Left renal pelvis (tissue), 4 donors: ENCODE measurements at places on chromosomes 5 and 9. TPM values are rescaled to one million over a fixed set of nuclear protein-coding genes. Genes with fewer than 3 reads are reported as not detected.

The PCDHA1 gene
- polyA plus RNA-seq, result not detected

GRCh38 chr5:111255169-111255568, 31.0 kb downstream of the CAMK4 start:
- DNase-seq, result no peak

The FBP2 gene
- not detected for polyA plus RNA-seq

DNA sequence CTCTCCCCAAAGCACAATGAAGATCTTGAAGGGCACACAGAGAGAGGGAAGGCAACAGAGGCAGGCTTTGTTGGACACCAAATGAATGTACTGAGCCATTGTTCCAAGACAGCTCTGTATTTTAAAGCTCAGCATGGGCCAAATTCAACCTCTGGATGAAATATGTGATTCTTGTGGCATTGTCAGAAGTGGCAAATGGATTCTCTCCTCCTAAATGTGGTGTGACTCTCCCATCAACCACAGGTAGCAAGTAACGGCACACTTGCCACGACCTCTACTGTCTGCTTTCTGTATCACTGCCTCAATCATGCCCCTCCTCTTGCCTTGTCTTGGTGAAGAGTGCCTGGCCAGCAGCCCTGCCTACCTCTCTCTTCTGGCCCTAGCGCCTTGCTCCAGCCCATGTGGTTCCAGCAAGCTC, 6.1 kb upstream of the MOB3B start:
- no peak for DNase-seq

DNA sequence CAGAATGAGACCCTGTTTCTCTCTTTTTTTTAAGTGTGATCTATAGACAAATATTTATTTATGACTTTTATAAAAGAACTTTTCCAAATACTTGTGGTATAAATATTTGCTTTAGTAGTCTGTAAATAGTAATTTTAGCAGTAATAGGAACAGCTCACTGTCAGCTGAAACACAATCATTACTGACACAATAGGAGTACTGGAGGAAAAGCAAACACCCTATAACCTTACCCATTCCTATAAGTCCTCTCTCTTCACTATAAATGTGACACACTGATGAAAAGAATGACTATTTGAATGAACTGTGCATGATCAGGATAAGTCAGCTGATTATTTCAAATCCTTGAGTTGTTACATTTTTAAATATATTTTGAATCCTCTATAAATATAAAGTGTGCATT, 72.4 kb downstream of the CDH12 start:
- DNase-seq, result no peak

GRCh38 chr5:160637357-160638090, 214.5 kb downstream of the ATP10B start:
- DNase-seq, result no peak

DNA sequence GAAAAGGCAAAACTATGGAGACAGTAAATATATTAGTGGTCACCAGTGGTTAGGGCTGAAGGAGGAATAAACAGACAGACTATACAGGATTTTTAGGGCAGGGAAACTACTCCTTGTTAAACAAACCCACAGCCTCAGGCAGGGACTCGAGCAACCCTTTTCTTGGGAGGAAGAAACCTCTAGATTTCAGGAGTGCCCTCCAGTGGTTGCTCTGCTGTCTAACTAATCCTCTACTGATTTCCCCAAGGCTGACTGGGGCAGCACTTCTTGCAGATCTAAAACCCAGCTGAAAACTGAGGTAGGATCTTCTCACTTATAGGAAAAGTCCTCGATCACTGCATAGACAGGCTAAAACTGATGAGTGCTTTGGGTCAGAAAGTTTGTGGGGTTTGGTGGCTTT, 176.8 kb downstream of the ISOC1 start:
- DNase-seq, result no peak

DNA sequence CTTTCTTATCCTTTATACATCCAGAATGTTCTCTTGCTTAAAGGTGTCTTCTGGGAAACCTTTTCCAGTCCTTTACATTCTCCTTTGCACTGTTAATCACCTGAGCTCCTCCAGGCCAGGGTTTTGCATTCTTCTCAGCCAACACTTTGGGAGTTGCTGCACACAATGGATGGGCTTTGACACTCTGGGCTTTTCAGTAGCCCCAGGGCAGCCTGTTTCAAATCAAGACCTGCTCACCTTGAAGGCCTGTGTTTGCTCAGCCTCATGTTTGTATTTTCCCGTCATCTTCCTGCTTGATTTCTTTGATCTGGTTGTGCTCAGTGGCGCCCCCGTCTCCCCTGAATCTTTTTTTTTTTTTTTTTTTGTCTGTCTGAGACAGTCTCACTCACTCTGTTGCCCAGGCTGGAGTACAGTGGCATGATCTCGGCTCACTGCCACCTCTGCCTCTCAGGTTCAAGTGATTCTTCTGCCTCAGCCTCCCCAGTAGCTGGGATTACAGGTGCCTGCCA, 41.0 kb downstream of the DMRT1 start:
- DNase-seq, result no peak

The FAM151B gene
- 3.4 TPM for polyA plus RNA-seq

The FLT4 gene
- 25.6 TPM for polyA plus RNA-seq

The PAX5 gene
- polyA plus RNA-seq, result 0.20 TPM

- no peak for DNase-seq
Measured at GRCh38 chr5:134784946-134785620, 26.5 kb downstream of the DDX46 start.

- no peak for DNase-seq
Measured at GRCh38 chr9:13380903-13381302, 101.4 kb upstream of the MPDZ start.

The RGMB gene
- polyA plus RNA-seq, result 15.0 TPM

GRCh38 chr5:2201832-2202231, 319.1 kb upstream of the IRX4 start:
- no peak for DNase-seq

The AHRR gene
- 3.0 TPM for polyA plus RNA-seq

- DNase-seq, result no peak
Measured at GRCh38 chr5:179132586-179133355, 72.6 kb downstream of the ZNF354C start.

DNA sequence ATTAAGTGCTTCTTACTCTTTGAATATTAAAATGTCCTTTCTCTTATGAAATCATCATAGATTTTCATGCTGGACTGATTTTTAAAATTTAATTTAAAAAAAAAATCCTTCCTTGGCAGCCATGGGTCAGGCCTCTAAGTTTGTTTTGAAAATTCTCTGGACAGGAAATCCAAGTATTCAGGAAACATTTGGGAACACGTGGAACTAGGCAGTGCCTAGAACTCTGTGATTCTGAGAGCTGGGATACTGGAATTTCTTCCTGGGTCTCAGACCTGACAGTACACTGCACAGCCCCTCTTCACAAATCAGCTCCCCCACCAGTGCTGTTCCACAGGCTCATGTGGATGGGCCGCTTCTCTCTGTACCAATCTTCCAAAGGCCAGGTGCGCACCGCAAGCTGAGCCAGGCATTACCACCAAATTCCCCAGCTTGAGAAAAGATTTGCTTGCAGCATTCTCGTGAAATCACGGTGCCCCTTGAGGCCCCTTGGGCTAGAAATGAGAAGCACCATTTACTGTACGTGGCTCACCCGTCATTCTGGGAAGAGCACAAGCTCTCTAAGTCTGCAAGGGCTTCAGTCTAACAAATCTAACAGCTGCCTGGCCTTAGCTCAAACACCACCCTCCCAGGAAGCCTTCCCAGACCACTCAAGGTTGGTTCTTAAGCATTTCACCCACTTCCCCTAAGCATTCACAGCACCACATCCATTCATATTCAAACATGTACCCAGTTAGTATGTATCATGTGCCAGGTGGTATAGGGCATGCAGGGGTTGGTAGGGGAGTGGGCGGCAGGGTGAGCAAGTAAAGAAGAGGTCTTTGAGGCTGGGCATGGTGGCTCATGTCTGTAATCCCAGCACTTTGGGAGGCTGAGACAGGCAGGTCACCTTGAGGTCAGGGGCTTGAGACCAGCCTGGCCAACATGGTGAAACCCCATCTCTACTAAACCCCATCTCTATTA, 26.5 kb downstream of the B4GALT1 start:
- DNase-seq, result no peak

The SPATA31C1 gene
- 0.16 TPM for polyA plus RNA-seq
